Breast epithelium (tissue), 4 donors: ENCODE measurements at places on chromosomes 2 and 18.

GRCh38 chr2:206160807-206161179 lies 1.1 kb downstream of the EEF1B2 start:
- peak overlapping the region; percentile 61 for H3K4me3 ChIP-seq
- H3K27me3 ChIP-seq = no peaks in the 10 kb centered on the region
- no peaks in the 10 kb centered on the region for H3K36me3 ChIP-seq

DNA sequence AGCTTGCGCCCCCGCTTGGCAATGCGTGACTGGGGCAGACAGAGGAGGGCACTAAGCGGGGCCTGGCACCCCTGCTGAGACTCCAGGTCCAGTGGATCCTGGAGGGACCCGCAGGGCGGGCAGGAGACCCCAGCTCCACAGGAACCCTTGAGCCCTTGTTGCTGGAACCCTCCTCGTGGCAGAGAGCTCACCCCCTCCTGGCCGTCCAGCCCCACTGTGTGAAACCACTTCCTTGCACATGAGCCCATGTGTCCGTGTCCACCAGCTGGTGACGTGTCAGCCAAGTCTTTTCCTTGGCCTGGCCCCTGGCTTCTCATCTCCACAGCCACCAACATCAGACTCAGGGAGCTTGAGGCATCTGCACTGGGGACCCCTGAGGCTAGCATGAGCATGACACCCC lies 38.0 kb downstream of the BIN1 start:
- H3K4me3 ChIP-seq = no peak overlapping the region
- no peaks in the 10 kb centered on the region for H3K4me1 ChIP-seq
- no peak for DNase-seq
- no peaks in the 10 kb centered on the region for H3K36me3 ChIP-seq
- H3K27ac ChIP-seq = peak overlapping the region; percentile 26
- no peaks in the 10 kb centered on the region for H3K27me3 ChIP-seq

GRCh38 chr2:5449867-5450266 lies 242.3 kb upstream of the SOX11 start:
- H3K4me3 ChIP-seq = no peak overlapping the region
- no peak overlapping the region for H3K27ac ChIP-seq
- no peaks in the 10 kb centered on the region for H3K36me3 ChIP-seq
- no peaks in the 10 kb centered on the region for H3K4me1 ChIP-seq
- no peak for DNase-seq

DNA sequence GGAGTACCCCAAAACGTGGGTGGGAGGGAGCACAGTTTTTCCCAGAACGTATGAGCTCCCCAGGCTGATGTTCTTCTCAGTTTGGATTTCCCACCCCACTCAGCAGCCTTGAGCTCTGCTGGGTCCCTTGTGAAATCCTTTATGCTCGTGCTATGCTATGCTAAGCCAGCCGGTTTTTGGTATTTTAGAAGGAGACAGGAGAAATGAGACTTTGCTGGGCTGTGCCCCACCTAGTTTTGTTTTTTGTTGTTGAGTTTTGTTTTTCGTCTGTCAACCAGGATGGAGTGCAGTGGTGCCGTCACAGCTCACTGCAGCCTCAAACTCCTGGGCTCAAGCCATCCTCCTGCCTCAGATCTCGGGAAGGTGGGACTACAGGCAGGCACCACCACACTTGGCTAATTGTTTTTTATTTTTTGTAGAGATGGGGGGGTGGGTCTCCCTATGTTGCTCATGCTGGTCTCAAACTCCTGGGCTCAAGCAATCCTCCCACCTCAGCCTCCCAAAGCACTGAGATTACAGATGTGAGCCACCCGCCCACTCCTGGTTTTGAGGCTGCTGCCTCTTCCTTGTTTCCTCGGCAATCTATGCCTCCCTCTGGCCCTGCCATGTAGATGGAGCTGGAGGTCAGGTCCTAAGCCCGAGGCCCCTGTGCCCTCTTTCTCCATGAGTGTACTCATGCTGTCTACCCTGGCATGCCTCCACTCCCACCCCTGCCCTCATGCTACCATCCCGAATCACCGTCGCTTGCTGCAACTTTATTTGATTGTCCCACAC lies 17.5 kb upstream of the MGAT4A start:
- DNase-seq = no peak
- no peak overlapping the region for H3K4me3 ChIP-seq
- H3K27me3 ChIP-seq = no peaks in the 10 kb centered on the region
- no peaks in the 10 kb centered on the region for H3K36me3 ChIP-seq
- no peak overlapping the region for H3K27ac ChIP-seq
- H3K4me1 ChIP-seq = no peaks in the 10 kb centered on the region

- no peak overlapping the region for H3K4me3 ChIP-seq
- H3K27me3 ChIP-seq = no peaks in the 10 kb centered on the region
- no peaks in the 10 kb centered on the region for H3K36me3 ChIP-seq
- no peak overlapping the region for H3K27ac ChIP-seq
- H3K4me1 ChIP-seq = no peaks in the 10 kb centered on the region
Observed at GRCh38 chr2:63665091-63665490, 76.3 kb downstream of the MDH1 start.

DNA sequence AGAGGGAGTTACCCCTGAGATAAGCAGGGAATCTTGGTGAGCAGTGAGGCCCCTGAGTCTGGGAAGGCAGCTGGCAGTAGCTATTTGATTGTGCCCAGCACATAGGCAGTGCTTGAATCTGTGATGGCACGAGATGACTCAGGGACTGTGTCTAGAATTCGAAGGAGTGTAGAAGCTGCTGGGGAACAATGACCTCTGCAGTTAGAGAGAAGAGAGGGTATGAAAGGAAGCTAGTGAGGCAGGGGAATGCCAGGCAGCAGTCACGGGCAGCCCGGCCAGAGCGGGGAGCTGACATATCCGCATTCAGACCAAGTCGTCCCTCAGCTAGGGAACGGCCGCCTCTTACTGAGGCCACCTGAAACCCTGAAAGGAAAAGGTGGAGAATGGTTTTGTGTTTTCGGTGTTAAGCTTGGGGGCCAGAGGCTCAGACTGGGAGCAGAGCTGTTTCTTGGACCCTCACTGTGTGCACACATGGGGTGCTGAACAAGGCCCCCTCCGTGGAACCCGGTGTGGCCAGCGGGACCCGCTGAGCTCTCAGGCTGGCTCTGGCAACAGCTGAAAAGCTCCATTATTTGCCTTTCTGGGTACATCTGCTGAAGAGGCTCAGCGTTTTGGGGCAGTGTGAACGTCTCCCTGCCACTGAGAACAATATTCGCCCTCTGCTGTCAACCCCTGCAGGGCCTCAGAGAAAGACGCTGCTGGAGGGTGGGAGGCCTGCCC lies 32.9 kb downstream of the ARHGEF4 start:
- no peak overlapping the region for H3K27ac ChIP-seq
- no peak for DNase-seq
- H3K27me3 ChIP-seq = no peaks in the 10 kb centered on the region
- H3K4me1 ChIP-seq = no peaks in the 10 kb centered on the region

DNA sequence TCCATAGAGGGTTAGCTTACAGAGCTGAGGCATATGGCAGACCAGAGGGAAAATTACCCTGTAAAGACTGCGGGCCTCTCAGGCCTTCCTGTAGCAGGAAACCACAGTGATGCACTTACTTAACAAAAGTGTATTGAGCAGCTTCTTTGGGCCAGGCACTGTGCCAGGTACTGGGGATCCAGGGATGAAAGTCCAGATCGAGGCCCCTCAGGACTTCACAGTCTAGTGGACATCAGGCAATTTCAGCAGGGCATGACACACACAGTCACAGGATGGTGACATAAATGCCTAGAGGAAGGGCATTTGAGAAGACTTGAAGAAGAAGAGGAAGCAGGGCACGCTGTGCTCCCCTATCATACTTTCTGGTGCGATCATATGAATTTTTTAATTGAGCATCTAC lies 71.7 kb downstream of the MARCO start:
- H3K4me3 ChIP-seq = no peak overlapping the region
- H3K27me3 ChIP-seq = no peaks in the 10 kb centered on the region
- DNase-seq = no peak
- H3K36me3 ChIP-seq = no peaks in the 10 kb centered on the region
- H3K4me1 ChIP-seq = no peaks in the 10 kb centered on the region
- H3K27ac ChIP-seq = no peak overlapping the region

DNA sequence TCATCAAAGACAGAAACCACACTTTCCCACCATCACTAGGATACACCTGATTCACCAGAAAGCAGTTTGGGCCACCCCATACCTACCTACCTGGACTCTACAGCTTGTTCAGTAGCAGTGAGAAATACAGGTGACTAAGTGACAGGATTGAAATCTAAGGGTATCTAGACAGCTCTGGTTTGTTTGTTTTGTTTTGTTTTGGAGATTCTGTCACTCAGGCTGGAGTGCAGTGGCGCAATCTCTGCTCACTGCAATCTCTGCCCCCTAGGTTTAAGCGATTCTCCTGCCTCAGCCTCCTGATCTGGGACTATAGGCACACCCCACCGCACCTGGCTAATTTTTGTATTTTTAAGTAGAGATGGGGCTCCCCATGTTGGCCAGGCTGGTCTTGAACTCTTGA lies 3.1 kb downstream of the TTC21B start:
- no peaks in the 10 kb centered on the region for H3K36me3 ChIP-seq
- no peak for DNase-seq
- no peaks in the 10 kb centered on the region for H3K27me3 ChIP-seq
- H3K27ac ChIP-seq = no peak overlapping the region
- H3K4me3 ChIP-seq = no peak overlapping the region
- no peaks in the 10 kb centered on the region for H3K4me1 ChIP-seq

GRCh38 chr2:28142386-28142785 lies 250.3 kb upstream of the FOSL2 start:
- no peaks in the 10 kb centered on the region for H3K36me3 ChIP-seq
- H3K27ac ChIP-seq = no peak overlapping the region
- no peak for DNase-seq

GRCh38 chr18:13288509-13289133 lies 70.1 kb downstream of the LDLRAD4 start:
- no peak overlapping the region for H3K27ac ChIP-seq
- no peak overlapping the region for H3K4me3 ChIP-seq
- H3K36me3 ChIP-seq = no peaks in the 10 kb centered on the region
- no peaks in the 10 kb centered on the region for H3K4me1 ChIP-seq

GRCh38 chr2:11810237-11810977 lies 64.0 kb downstream of the LPIN1 start:
- no peaks in the 10 kb centered on the region for H3K36me3 ChIP-seq
- H3K4me1 ChIP-seq = no peaks in the 10 kb centered on the region
- H3K4me3 ChIP-seq = no peak overlapping the region
- H3K27me3 ChIP-seq = no peaks in the 10 kb centered on the region
- DNase-seq = no peak
- no peak overlapping the region for H3K27ac ChIP-seq

- H3K27me3 ChIP-seq = no peaks in the 10 kb centered on the region
- H3K4me1 ChIP-seq = no peaks in the 10 kb centered on the region
Observed at GRCh38 chr2:618422-618990, 58.7 kb downstream of the TMEM18 start.

DNA sequence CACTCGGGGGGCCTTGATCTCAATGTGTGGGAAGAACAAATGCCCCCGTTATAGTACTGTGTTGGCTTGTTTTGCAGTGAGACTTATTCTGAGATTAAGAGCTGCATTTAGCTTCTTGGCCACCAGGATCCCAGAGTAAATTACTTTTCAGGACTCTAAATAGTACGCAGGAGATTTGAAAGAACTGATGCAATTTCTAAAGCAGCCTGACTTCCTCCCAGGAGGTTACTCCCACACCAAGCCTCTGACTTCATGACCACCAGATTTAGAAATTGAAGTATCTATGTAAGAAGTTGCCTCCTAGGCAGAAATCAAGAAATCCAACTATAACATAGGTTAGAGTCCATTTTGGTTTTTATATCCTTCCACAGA lies 67.0 kb downstream of the FEZ2 start:
- no peaks in the 10 kb centered on the region for H3K4me1 ChIP-seq
- no peaks in the 10 kb centered on the region for H3K36me3 ChIP-seq
- H3K27ac ChIP-seq = no peak overlapping the region
- DNase-seq = no peak

- no peak overlapping the region for H3K4me3 ChIP-seq
- H3K27ac ChIP-seq = no peak overlapping the region
- H3K4me1 ChIP-seq = no peaks in the 10 kb centered on the region
- H3K36me3 ChIP-seq = no peaks in the 10 kb centered on the region
Observed at GRCh38 chr2:218043701-218044109, 25.3 kb upstream of the RUFY4 start.

GRCh38 chr2:43708178-43708577 lies 31.9 kb upstream of the C1GALT1C1L start:
- DNase-seq = no peak
- H3K27ac ChIP-seq = peak overlapping the region; percentile 16
- H3K4me3 ChIP-seq = no peak overlapping the region
- no peaks in the 10 kb centered on the region for H3K4me1 ChIP-seq

- H3K27ac ChIP-seq = no peak overlapping the region
- H3K4me1 ChIP-seq = no peaks in the 10 kb centered on the region
- no peaks in the 10 kb centered on the region for H3K36me3 ChIP-seq
- DNase-seq = no peak
- H3K27me3 ChIP-seq = no peaks in the 10 kb centered on the region
- no peak overlapping the region for H3K4me3 ChIP-seq
Observed at GRCh38 chr2:160967523-160967922, 192.7 kb upstream of the TANK start.

GRCh38 chr2:429142-429541 lies 141.3 kb upstream of the ALKAL2 start:
- no peak overlapping the region for H3K4me3 ChIP-seq
- H3K36me3 ChIP-seq = no peaks in the 10 kb centered on the region
- no peak overlapping the region for H3K27ac ChIP-seq
- H3K27me3 ChIP-seq = no peaks in the 10 kb centered on the region
- DNase-seq = no peak

- no peaks in the 10 kb centered on the region for H3K36me3 ChIP-seq
- no peak for DNase-seq
- no peak overlapping the region for H3K27ac ChIP-seq
- H3K4me3 ChIP-seq = no peak overlapping the region
Observed at GRCh38 chr2:23607925-23608324, 222.9 kb downstream of the KLHL29 start.

GRCh38 chr2:138948070-138948539 lies 167.9 kb upstream of the NXPH2 start:
- no peak for DNase-seq
- no peak overlapping the region for H3K4me3 ChIP-seq
- H3K27ac ChIP-seq = no peak overlapping the region
- H3K36me3 ChIP-seq = no peaks in the 10 kb centered on the region
- no peaks in the 10 kb centered on the region for H3K4me1 ChIP-seq

GRCh38 chr2:241809383-241810306 lies 652 bp downstream of the NEU4 start:
- H3K4me3 ChIP-seq = no peak overlapping the region
- H3K4me1 ChIP-seq = no peaks in the 10 kb centered on the region
- no peaks in the 10 kb centered on the region for H3K27me3 ChIP-seq
- no peak overlapping the region for H3K27ac ChIP-seq
- DNase-seq = no peak
- H3K36me3 ChIP-seq = no peaks in the 10 kb centered on the region

DNA sequence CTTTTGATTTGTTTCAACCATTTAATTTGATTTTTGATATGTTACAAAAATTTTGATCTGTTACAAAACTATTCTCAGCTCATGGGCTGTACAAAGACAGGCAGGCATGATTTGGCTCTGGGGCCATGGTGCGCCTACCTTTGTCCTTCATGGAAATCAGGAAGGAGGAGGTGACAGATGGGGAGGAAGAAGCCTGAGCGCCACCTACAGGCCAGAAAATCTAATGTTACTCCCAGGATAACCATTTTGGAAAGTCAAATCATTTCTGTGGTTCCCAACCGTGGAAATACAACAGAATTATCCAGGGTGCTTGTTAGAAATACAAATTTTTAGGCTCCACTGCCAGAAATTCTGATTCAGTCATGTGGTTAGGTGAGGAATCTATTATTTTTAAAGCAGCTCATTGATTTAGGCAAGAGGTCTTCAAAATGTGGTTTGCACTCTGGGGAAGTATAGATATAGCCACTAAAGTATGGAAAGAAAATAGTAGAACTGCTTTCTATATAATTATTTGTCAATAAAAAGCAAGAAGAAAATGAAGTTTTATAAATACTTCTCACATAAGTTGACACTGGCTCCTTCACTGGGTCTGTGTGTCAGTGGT lies 93.9 kb downstream of the EVA1A start:
- H3K36me3 ChIP-seq = no peaks in the 10 kb centered on the region
- H3K27me3 ChIP-seq = no peaks in the 10 kb centered on the region
- no peak overlapping the region for H3K27ac ChIP-seq
- no peaks in the 10 kb centered on the region for H3K4me1 ChIP-seq
- DNase-seq = no peak
- no peak overlapping the region for H3K4me3 ChIP-seq
